ENCODE measurements at places on chromosomes 12 and 14. TPM values are rescaled to one million over a fixed set of nuclear protein-coding genes. Genes with fewer than 3 reads are reported as not detected.

GRCh38 chr14:49621114-49621881 is 699 bp downstream of the MGAT2 start:
- DNase-seq = peak; percentile 52

DNA sequence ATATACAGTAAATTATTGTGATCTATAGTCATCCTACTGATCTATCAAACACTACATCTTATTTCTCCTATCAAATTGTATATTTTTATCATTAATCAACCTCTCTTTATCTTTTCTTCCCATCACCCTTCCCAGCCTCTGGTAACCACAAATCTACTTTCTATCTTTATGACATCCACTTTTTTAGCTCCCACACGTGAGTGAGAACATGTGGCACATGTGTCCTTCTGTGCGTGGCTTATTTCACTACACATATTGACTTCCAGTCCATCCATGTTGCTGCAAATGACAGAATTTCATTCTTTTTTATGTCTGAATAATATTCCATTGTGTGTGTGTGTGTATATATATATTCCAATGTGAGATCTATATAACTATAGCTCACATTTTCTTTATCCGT is 67.8 kb upstream of the TBX5 start:
- DNase-seq = no peak

- DNase-seq = no peak
Measured at GRCh38 chr14:99230208-99231151, 41.5 kb downstream of the BCL11B start.

GRCh38 chr12:6752167-6752920 is 597 bp downstream of the MLF2 start:
- peak; percentile 27 for DNase-seq

DNA sequence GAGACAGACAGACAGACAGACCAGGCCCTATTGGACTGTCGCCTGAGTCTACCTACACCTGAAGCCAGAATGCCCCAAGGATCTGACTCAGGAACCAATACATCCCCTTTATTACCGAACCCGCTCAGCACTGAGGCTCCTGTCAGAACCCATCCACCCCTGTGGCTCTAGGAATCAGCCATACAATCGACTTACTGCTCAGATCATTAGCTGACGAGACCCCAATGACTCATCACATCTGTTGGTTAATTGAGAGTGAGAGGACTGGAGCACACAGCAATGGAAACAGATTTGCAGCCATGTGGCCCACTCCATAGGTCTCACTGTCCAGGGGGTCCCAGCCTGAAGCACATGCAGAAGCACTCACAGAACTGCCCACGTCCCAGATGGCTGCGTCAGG is 15.2 kb downstream of the ITPK1 start:
- no peak for DNase-seq

The CACNA1C gene
- total RNA-seq = 45.3 TPM

All from uterus (tissue), 4 donors.